EL (cell line): ENCODE measurements at places on chromosomes 3 and 15.

- DNase-seq, result no peak
These were observed 59.4 kb upstream of the TRPM1 start for GRCh38 chr15:31160740-31161495.

- DNase-seq, result no peak
These were observed 22.3 kb downstream of the RPSA start for GRCh38 chr3:39428745-39429201.

DNA sequence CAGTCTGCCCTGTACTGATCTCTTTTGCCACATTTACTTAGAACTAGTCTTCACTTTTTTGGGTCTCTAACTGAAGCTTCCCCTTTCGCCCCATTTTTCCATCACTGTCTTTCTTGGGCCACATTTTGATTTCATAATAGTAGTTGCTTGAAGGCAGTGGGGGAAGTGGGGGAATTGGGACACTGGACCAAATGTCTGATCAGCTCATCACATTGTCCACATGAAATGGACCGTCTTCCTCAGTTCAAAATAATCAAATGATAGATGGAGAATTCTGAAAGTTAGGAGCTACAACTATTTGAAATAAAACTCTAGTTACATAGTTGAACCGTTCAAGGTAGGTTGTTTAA lies 747 bp downstream of the PDCD6IP start:
- no peak for DNase-seq

DNA sequence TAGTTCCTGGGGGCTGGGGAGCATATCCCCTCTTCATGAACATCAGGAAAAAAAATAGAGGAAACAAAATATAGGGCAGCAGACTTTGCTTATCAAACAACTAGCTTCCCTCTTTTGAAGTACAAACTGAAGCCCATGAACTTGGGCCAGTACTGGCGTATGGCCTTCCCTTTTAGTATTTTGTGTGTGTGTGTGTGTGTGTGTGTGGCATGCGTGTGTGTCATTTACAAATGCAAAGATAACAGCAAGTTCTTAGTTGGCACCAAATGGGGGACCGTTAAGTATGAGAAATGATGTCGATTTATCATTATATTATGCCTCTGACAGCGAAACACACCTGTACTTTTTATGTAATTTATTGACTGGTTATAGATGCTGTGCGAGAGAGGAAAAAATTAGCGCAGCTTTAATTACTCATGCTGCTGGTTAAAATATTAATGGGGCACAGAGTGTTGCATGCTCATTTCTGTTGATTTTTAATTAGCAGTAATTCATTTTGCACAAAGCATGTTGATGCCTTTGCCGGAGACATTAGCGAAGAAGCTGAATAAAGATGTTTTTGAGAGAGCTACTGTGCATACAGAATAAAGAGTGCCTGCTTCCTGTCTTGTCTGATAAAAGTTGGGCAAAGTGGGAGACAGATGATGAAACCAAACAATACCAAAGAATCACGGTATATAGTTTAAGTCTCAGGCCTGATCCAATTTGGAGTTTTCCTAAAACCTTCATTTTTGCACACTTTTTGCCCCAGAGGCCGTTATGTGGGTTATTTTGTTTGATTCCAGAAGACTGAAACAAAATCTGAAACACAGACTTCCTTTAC lies 297.1 kb downstream of the SATB1 start:
- no peak for DNase-seq

GRCh38 chr15:64851503-64851840 lies 9.8 kb downstream of the PLEKHO2 start:
- DNase-seq, result peak; percentile 93

- no peak for DNase-seq
These were observed 15.5 kb upstream of the LYZL4 start for GRCh38 chr3:42425736-42426407.

DNA sequence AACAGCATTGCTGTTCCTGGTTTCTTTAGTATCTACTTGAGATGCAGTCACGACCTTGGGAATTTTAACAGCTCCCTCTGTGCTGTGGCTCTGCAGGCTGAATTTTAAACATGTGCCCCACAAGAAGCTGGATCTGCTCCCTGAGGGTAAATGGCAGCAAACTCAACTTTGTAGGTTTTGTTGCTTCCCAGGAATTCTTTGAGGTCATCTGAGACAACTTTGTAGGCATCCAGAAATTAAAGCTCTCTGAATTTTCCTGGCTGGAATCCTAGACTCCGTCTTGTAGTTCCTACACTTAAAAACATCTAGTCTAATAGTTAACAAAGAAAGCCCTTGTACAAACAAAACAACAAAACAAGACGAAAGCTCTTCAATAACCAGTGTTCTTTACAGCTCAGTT lies 366.3 kb downstream of the FEZF2 start:
- peak; percentile 64 for DNase-seq

GRCh38 chr15:70483513-70483912 lies 279.8 kb downstream of the UACA start:
- no peak for DNase-seq

DNA sequence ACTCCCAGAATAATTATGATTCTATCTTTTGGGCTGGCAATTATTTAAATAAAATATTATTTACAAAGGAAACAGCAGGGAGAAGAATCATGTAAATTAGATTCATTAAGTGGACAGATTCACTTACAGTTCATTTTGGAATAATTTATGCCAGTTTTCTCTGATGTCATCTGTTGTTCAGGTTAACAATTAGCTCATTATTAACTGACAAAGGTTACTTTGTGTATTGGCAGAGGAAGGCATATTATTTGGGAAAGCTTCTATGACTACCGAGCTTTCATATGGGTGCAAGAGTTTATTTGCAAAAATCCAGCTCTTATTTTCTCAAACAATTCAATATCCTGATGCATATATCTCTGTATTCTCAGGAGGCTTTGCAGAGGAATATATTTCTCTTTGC lies 224.4 kb downstream of the CHST2 start:
- no peak for DNase-seq

- DNase-seq, result peak; percentile 22
These were observed 1.0 kb upstream of the UBL7 start for GRCh38 chr15:74461847-74462511.

DNA sequence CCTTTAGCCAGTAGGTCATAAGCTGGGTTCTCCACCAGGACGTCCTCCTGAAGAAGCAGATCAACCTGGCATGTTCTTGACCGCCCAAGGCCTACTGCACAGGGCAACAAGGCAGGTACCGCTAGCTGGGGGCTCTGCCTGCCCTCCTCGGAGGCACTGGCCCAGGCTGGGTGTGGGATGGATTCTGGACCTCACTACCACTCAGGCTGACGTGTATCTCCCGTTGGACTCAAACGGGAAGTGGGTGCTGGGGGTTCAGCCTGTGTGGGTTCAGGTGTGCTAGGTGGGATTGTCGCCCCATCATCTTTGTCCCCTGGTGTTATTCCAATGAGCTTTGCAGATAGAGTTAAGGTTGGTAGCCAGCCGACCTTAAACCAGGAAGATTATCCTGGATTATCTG lies 95.0 kb upstream of the SNRPA1 start:
- DNase-seq, result no peak

- DNase-seq, result no peak
These were observed 248.9 kb upstream of the PROK2 start for GRCh38 chr3:72033666-72034428.

GRCh38 chr3:101072300-101072699 lies 79.1 kb upstream of the ABI3BP start:
- DNase-seq, result peak; percentile 51

DNA sequence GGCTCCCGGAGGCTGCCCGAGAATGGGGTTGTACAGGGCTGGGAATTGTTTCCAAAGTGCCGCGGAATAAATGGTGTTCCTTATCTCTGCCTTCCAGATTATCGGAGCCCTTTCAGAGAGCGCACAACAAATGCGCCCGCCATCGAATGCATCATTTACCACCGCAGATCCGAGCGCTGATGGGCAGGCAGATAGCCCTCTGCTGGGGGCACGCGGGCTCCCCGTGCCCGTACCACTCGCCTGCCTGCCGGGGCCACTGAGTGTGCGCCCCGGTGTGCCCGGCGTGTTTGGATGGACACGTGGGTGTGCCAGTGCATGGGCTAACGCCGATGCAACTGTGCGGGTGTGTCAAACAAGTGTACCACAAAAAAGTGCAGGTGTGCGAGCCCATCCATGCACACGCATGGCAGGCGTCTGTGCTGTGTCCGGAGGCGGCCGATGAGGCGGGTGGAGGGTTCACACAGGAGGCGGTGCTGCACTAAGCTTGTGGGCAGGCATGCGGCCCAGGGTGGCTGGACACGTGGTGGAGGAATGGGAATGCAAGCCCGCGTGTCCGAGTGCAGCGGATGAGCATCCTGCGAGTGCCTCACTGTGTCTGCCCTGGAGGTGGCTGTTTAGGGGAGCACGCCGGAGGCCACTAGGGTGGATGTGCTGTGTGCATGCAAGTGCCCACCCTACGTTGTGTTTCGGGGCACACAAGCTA lies 3.8 kb upstream of the GATA2 start:
- DNase-seq, result no peak

DNA sequence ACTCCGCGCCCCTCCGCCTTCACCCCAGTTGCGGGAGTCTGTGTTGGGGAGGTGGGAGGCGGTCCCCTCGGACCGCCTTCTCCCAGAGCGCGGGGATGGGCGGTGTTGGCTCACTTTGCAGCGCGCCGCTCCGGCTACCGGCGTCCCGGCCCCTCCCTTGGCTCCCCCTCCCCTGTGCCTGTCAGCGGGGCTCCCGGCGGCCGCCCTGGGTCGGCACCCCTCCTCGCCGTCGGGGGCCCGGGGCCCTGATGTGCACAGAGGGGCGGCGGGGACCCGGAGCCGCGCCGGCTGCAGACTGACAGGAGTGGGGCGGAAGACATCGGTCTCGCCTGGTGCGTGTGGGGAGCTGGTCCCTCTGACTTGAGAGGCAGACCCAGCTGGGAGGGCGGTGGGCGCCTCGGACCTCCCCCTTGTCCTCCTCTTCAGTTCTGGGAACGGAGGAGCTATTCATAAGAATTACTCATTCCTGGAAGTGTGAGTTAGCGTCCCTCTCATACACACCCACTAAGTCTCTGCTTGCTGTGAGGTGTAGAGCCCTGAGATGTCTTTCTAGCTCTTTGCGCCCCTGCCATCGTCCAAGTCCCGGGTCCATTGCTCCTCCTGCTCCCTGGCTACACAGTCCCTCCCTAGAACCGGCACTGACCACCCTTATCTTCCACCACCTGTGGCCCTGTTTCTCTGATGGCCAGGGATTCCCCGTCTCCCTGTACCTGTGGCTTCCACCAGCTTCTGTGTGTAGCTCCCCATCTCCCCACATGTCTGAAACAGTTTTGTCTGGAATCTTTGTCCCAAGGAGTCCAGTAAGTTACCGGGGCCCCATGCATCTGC lies 42.3 kb upstream of the ROPN1 start:
- peak; percentile 22 for DNase-seq

DNA sequence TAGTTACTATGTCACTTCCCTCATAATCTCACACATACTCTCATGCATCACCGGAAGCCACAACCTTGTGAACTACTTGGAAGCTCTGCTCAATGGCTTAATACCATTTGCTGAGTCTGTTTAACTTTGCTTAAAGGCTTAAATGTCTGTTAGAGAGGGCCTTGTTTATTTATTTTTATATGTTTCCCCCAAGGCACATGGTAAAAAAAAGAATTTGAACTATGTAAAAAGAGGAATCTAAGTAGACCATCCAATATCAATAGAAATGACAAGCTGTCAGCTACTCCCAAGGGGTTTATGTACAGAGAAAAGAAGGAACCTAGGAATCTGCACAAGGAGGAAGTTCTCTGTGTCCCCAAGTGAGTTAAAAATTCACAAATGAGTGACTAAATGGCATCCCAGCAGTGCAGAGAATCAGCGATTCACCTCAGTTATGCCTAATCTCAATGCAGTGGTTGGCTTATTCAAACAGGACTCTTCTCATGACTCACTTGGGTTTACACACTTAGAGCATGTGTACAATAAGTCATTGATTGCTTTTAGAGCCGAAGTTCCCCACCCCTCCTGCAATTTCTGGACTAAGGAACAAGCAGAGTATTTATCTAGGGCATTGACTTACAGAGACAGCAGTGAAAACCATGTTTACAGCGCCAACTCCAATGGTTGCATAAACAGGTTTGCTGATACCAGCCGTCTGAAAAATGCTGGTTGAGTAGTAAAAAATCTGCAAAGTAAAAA lies 24.4 kb downstream of the SLC2A2 start:
- DNase-seq, result peak; percentile 74

DNA sequence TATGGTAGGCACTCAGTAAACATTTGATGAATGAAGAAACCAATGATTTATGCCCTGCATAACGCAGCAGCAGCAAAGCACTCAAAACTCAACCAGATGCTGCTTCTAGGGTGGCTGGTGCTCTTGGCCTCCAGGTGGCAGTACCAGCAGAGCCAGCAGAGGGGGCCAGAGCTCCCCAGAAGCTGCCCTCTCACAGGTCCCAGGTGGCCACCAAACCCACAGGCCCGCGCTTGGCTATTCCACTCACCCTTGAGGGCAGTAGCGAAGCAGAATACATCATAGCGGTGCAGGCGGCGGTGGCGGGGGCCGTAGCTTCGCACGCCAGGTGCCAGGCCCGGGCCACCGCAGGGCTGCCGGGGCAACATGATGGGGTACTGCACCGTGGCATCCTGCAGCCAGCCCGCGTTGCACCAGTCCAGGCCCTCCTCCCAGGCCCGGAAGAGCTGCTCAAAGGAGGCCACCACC lies 16.6 kb downstream of the HAPLN3 start:
- DNase-seq, result peak; percentile 52

GRCh38 chr3:188956839-188957489 lies 214.8 kb upstream of the TPRG1 start:
- DNase-seq, result peak; percentile 66

- DNase-seq, result peak; percentile 26
These were observed 212.1 kb upstream of the EIF1B start for GRCh38 chr3:40097131-40098117.

GRCh38 chr3:46410669-46411068 lies 3.6 kb downstream of the CCRL2 start:
- DNase-seq, result peak; percentile 48

DNA sequence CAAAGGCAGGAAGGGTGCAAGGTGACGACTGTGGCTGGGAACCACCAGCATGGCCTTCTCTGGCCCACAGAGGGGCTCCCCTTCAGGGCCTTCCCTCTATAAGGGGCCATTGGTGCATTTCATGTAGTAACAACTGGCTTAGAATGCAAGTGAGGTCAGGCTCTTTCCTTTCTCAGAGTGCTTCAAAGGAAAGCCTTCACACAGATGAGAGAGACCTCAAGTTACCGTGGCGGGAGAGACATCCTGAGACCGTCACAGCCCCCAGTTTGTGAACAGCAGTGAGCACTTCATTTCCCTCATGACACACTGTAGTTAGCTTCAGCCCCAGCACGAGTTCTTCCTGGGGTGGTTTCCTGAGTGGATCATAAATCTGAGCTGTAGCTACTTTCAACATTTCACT lies 96.6 kb upstream of the LIMD1 start:
- no peak for DNase-seq

DNA sequence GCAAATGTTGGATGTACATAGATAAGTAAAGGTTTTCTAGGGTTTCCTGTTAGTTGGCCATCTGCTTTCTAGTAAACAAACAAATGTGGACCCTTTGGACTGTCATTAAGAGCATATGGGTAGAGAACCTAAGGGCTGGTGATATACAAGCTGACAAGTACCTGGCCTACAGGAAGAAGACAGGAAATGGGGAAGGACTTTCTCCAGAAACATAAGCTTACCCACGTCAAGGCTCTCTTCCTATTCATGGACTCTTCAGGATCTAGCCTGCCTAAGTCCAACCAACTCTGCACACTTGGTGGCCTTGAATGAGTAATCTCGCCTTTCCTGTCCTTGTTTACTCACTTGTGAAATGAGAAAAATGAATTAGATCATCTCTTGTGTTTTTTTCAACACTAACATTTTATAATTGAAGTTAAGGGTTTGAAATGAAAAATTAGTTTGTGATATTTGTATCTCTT lies 22.2 kb upstream of the GOLIM4 start:
- peak; percentile 37 for DNase-seq

GRCh38 chr3:117846238-117846637 lies 1136.7 kb downstream of the TUSC7 start:
- peak; percentile 7 for DNase-seq
